GM12878 (cell line): ENCODE measurements at places on chromosomes 7 and 10.

DNA sequence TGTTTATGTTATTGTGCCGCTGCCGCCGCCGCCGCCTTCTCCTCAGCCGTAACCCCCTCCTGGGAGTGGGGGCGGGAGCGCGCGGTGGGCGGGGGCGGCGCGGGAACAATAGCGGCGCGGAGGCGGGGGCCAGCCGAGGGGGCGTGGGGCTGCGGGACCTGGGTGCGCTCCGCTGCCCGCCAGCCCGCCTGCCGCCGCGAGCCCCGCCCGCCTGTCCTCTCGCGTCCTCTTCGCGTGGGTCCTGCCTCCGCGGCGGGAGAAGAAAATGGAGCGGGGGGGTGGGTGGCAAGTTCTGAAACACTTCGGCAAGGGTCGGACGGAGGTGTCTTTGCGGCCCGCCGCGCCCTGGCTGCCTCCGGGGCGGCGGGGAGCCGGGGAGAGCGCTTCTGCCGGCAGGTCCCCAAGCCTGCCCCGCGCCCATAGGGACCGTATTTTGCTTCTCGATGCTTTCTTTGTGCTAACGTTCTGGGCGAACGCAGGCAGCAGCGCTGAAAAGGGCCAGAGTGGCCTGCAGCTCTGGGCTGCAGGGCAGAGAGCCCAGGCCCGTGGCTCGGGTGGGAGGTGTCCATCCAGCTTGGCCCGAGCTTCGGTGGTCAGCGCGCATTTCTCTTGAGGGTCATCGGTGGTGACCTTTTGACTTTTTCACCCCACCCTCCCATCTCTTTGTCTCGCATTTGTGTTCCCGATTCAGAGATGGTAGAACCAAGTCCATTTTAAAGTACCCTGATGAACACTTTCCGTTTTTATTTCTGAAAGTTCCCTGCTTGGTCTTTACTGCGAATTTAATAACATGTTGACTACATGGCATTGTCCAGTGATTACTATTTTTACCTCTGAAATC lies 613 bp downstream of the MAPK8 start:
- H3K4me1 ChIP-seq = peaks cover 14% of the 10 kb centered on the region
- H3K4me3 ChIP-seq = peak overlapping the region; percentile 92
- DNase-seq = no peak
- no peaks in the 10 kb centered on the region for H3K36me3 ChIP-seq
- H3K27ac ChIP-seq = peak overlapping the region; percentile 66
- no peaks in the 10 kb centered on the region for H3K27me3 ChIP-seq

DNA sequence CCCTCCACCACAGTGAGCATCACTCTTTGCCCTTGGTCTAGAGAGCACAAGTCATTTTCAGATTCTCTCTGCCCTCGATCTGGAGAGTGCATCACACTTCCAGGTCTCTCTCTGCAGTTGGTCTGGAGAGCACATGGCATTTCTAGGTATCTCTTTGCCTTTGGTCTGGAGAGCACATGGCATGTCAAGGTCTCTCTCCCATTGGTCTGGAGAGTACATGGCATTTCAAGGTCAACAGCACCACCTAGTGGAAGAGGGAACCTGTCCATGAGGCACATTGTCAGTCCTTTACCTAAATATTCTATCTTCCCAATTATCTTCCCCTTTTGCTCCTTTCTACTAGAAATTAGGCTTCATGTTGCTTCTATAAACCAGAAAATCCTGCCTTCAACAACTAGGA lies 1139.4 kb downstream of the XPNPEP1 start:
- no peaks in the 10 kb centered on the region for H3K4me1 ChIP-seq
- H3K4me3 ChIP-seq = no peak overlapping the region
- H3K36me3 ChIP-seq = no peaks in the 10 kb centered on the region
- no peaks in the 10 kb centered on the region for H3K27me3 ChIP-seq
- DNase-seq = peak; percentile 31
- H3K27ac ChIP-seq = no peak overlapping the region

- no peak for DNase-seq
- no peak overlapping the region for H3K27ac ChIP-seq
- no peaks in the 10 kb centered on the region for H3K4me1 ChIP-seq
- H3K27me3 ChIP-seq = no peaks in the 10 kb centered on the region
These were observed 73.6 kb downstream of the COBL start for GRCh38 chr7:51242881-51243518.

- no peaks in the 10 kb centered on the region for H3K27me3 ChIP-seq
- H3K36me3 ChIP-seq = no peaks in the 10 kb centered on the region
- DNase-seq = no peak
- H3K27ac ChIP-seq = no peak overlapping the region
- no peaks in the 10 kb centered on the region for H3K4me1 ChIP-seq
- no peak overlapping the region for H3K4me3 ChIP-seq
These were observed 72.6 kb downstream of the COBL start for GRCh38 chr7:51244053-51244452.

GRCh38 chr7:143396625-143397556 lies 11.8 kb downstream of the EPHA1 start:
- H3K4me1 ChIP-seq = no peaks in the 10 kb centered on the region
- H3K36me3 ChIP-seq = no peaks in the 10 kb centered on the region; the same call in 1 of the 2 replicates
- H3K4me3 ChIP-seq = no peak overlapping the region
- H3K27ac ChIP-seq = no peak overlapping the region
- no peak for DNase-seq
- no peaks in the 10 kb centered on the region for H3K27me3 ChIP-seq

- DNase-seq = no peak
- no peaks in the 10 kb centered on the region for H3K4me1 ChIP-seq
- H3K36me3 ChIP-seq = no peaks in the 10 kb centered on the region
- H3K27me3 ChIP-seq = no peaks in the 10 kb centered on the region
- H3K4me3 ChIP-seq = no peak overlapping the region
- no peak overlapping the region for H3K27ac ChIP-seq
These were observed 220.8 kb downstream of the BICC1 start for GRCh38 chr10:58733436-58733835.

GRCh38 chr10:76315240-76315639 lies 883.8 kb downstream of the LRMDA start:
- H3K27me3 ChIP-seq = no peaks in the 10 kb centered on the region
- no peak overlapping the region for H3K27ac ChIP-seq
- no peak for DNase-seq
- no peak overlapping the region for H3K4me3 ChIP-seq
- no peaks in the 10 kb centered on the region for H3K36me3 ChIP-seq

DNA sequence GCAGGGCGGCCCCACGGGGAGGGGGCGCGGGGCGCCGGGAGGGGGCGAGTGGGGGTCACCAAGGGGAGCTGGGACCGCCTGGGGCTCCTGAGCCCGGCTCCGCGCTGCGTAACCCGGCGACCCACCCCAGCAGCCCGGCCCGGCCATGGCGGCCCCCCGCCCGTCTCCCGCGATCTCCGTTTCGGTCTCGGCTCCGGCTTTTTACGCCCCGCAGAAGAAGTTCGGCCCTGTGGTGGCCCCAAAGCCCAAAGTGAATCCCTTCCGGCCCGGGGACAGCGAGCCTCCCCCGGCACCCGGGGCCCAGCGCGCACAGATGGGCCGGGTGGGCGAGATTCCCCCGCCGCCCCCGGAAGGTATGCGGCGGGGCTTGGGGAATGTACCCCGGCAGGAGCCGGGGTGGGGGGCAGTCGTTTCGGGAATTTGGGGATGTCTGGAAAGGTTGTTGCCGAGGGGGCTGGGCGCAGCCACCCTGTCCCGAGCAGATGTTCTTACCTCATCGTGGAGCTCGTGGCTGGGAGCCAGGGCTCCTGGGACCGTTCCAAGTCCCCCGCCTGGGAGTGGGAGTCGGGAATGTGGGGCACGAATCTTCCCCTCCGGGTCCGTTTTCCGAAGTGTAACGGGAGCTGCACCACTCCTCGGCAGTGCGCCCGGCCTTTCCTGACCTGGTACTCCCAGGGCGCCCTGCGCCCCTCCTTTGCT lies 431 bp downstream of the ZYX start:
- DNase-seq = no peak
- peak overlapping the region; percentile 99 for H3K4me3 ChIP-seq
- H3K4me1 ChIP-seq = peaks cover 20% of the 10 kb centered on the region
- H3K36me3 ChIP-seq = peaks cover 2% of the 10 kb centered on the region; the same call in 1 of the 2 replicates

- peaks cover 2% of the 10 kb centered on the region for H3K36me3 ChIP-seq
- DNase-seq = no peak
- H3K27me3 ChIP-seq = no peaks in the 10 kb centered on the region
- no peaks in the 10 kb centered on the region for H3K4me1 ChIP-seq
- no peak overlapping the region for H3K4me3 ChIP-seq
These were observed 14.7 kb upstream of the RABGEF1 start for GRCh38 chr7:66725843-66726242.

DNA sequence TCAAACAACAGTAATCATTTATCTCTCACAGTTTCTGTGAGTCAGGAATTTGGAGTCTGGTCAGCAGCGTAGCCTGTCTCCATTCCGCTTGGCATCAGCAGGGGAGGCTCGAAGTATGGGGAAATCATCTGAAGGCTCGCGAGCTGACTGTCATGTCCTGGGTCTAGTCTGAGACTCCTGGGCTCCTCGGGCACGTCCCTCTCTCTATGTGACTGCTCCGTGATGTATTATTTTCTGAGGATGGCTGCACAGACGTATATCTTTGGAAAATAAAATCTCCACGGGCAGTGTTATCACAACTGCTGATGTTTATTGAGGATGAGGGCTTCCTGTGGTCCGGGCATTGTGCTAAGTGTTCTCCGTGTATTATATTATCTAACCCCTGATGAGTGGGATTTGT lies 23.3 kb upstream of the PCGF5 start:
- peaks cover 38% of the 10 kb centered on the region for H3K4me1 ChIP-seq
- H3K27ac ChIP-seq = no peak overlapping the region

- no peak for DNase-seq
- H3K27ac ChIP-seq = peak overlapping the region; percentile 42; the same call in 1 of the 2 replicates
- peaks cover 37% of the 10 kb centered on the region for H3K4me1 ChIP-seq
- H3K4me3 ChIP-seq = no peak overlapping the region
- H3K36me3 ChIP-seq = no peaks in the 10 kb centered on the region
These were observed 19.8 kb upstream of the ALOX5 start for GRCh38 chr10:45354261-45354660.

DNA sequence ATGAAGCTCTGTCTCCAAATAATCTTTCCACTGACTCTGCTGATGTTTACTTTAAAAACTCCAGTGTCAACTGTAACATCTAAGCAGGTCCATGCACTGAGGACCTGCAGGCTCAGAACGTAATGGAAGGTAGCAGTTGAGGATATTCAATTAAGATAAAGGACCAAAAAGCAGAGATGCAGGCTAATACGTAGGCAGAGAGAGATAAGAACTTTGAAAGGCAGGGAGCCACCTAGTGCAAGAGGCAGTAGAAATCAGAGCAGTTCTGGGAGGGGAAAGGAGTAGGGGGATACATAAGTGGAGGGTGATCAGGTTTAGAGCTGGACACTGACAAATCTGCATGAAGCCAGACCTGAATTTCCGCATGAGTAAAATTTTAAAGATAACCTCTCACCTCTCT lies 114.5 kb upstream of the POM121L12 start:
- H3K4me1 ChIP-seq = no peaks in the 10 kb centered on the region
- H3K36me3 ChIP-seq = no peaks in the 10 kb centered on the region
- DNase-seq = no peak

GRCh38 chr10:49569031-49569631 lies 30.2 kb upstream of the ERCC6 start:
- H3K4me1 ChIP-seq = no peaks in the 10 kb centered on the region
- no peaks in the 10 kb centered on the region for H3K36me3 ChIP-seq
- no peak overlapping the region for H3K4me3 ChIP-seq
- DNase-seq = no peak

DNA sequence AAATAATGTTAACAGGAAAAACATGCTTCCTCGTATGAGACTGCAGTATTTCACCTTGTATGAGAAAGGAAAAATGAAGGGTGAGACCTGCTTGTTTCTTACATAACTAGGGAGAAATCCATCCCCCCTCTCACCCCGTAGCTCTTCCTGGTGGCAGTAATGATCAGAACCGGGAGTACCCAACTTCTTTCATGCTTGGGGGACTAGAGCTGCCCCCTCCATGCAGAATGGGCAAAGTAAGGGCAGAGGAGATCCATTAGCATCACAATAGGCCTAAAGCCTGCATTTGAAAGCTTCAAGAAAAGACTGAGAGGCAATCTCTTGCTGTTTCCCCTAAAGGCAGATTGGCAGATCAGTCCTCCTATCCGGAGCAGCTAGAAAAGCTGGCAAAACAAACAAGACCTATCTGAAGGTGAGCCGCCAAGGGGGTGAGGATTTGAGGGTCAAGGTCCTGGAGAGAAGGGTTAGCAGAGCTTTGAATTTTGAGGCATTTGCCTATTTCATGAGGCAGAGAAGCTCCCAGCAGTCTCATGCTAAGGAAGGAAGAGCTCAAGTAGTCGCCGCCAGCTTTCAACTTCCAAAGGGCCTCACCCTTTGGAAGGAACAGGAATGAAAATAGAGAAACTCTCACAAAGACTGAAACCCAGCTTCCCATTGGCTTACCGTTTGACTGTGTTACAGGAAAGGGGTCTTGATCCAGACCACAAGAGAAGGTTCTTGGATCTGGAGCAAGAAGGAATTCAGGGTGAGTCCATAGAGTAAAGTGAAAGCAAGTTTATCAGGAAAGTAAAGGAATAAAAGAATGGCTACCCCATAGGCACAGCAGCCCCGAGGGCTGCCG lies 36.2 kb downstream of the BAG3 start:
- H3K27ac ChIP-seq = no peak overlapping the region
- no peaks in the 10 kb centered on the region for H3K4me1 ChIP-seq
- no peak for DNase-seq
- H3K36me3 ChIP-seq = no peaks in the 10 kb centered on the region

GRCh38 chr7:114112806-114113205 lies 194.0 kb upstream of the PPP1R3A start:
- no peaks in the 10 kb centered on the region for H3K36me3 ChIP-seq
- no peak overlapping the region for H3K27ac ChIP-seq
- DNase-seq = no peak
- no peaks in the 10 kb centered on the region for H3K4me1 ChIP-seq
- no peaks in the 10 kb centered on the region for H3K27me3 ChIP-seq
- no peak overlapping the region for H3K4me3 ChIP-seq

- H3K4me1 ChIP-seq = no peaks in the 10 kb centered on the region
- no peaks in the 10 kb centered on the region for H3K36me3 ChIP-seq
- H3K27ac ChIP-seq = no peak overlapping the region
- peaks cover 1% of the 10 kb centered on the region for H3K27me3 ChIP-seq
- no peak for DNase-seq
These were observed 22.3 kb upstream of the SHH start for GRCh38 chr7:155834486-155835048.

DNA sequence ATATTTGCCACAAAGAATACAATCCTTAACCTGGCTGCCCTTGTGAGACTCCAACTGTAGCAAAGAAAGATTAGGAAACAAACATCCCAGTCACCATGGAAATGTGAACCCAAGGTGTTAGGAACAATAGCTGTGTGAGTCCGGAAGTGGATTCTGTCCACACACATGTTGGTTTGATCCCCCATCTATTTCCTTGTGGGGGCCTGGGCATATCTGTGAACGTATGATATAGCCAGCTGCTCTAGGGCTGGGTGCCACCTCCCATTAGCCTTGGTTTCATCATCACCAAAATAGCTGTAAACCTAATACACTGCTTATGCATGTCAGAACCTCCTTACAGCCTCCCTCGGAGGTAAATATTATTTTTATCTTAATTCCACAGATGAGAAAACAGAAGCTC lies 26.4 kb downstream of the GRK5 start:
- H3K4me1 ChIP-seq = peaks cover 13% of the 10 kb centered on the region
- no peak for DNase-seq
- H3K27ac ChIP-seq = no peak overlapping the region

- no peak for DNase-seq
- no peak overlapping the region for H3K4me3 ChIP-seq
- no peaks in the 10 kb centered on the region for H3K4me1 ChIP-seq
- H3K36me3 ChIP-seq = no peaks in the 10 kb centered on the region
These were observed 135.2 kb downstream of the ADCY1 start for GRCh38 chr7:45709168-45710042.
